ENCODE measurements at places on chromosomes 3 and 15. TPM values are rescaled to one million over a fixed set of nuclear protein-coding genes. Genes with fewer than 3 reads are reported as not detected.

The LYZL4 gene
- not detected for total RNA-seq

The ANKRD34C gene
- not detected for total RNA-seq

The SYNPR gene
- total RNA-seq = not detected

- H3K27me3 ChIP-seq = no peaks in the 10 kb centered on the region
- H3K4me3 ChIP-seq = no peak overlapping the region
- no peaks in the 10 kb centered on the region for H3K36me3 ChIP-seq
- no peak overlapping the region for H3K27ac ChIP-seq
- H3K4me1 ChIP-seq = no peaks in the 10 kb centered on the region
These were observed 74.1 kb downstream of the MME start for GRCh38 chr3:155154255-155154654.

GRCh38 chr3:20873235-20873634 lies 687.2 kb upstream of the SGO1 start:
- H3K4me3 ChIP-seq = no peak overlapping the region
- DNase-seq = no peak
- H3K4me1 ChIP-seq = no peaks in the 10 kb centered on the region
- no peak overlapping the region for H3K27ac ChIP-seq
- no peaks in the 10 kb centered on the region for H3K27me3 ChIP-seq

DNA sequence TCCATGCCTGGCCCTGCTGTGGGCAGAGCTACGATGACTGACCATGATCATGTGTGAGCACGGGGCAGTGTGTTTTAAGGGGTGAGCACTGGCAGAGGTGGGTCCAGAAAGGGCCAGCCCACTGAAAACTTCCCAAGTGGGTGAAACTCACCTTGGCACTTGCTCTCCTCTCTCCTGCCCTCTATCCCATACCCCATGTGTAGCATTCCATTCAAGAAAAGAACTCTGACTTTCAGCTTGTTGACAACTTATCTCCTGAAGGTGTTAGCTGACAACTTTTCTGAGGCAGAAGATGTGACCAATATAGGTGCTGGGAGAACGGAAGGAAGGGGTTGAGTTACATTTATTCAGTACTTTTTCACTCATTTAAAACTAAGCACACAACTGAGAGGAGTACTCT lies 305.2 kb downstream of the RORA start:
- no peaks in the 10 kb centered on the region for H3K36me3 ChIP-seq
- H3K27ac ChIP-seq = no peak overlapping the region
- DNase-seq = no peak
- no peaks in the 10 kb centered on the region for H3K4me1 ChIP-seq
- no peak overlapping the region for H3K4me3 ChIP-seq

GRCh38 chr15:65939901-65940617 lies 70.8 kb downstream of the RAB11A start:
- H3K27me3 ChIP-seq = no peaks in the 10 kb centered on the region
- H3K36me3 ChIP-seq = no peaks in the 10 kb centered on the region
- DNase-seq = no peak
- no peak overlapping the region for H3K4me3 ChIP-seq
- H3K27ac ChIP-seq = no peak overlapping the region

GRCh38 chr3:47542471-47543173 lies 29.1 kb upstream of the ELP6 start:
- no peaks in the 10 kb centered on the region for H3K4me1 ChIP-seq
- H3K27ac ChIP-seq = no peak overlapping the region
- H3K27me3 ChIP-seq = no peaks in the 10 kb centered on the region
- H3K4me3 ChIP-seq = no peak overlapping the region
- no peaks in the 10 kb centered on the region for H3K36me3 ChIP-seq
- no peak for DNase-seq

GRCh38 chr3:185613016-185613415 lies 26.9 kb downstream of the SENP2 start:
- H3K27ac ChIP-seq = no peak overlapping the region
- no peaks in the 10 kb centered on the region for H3K27me3 ChIP-seq
- no peak for DNase-seq
- H3K36me3 ChIP-seq = peaks cover 60% of the 10 kb centered on the region
- no peak overlapping the region for H3K4me3 ChIP-seq

GRCh38 chr15:49490966-49491365 lies 67.9 kb downstream of the FGF7 start:
- H3K4me3 ChIP-seq = no peak overlapping the region
- no peaks in the 10 kb centered on the region for H3K36me3 ChIP-seq
- DNase-seq = no peak
- no peaks in the 10 kb centered on the region for H3K4me1 ChIP-seq

GRCh38 chr3:156381253-156381652 lies 173.7 kb downstream of the SSR3 start:
- no peaks in the 10 kb centered on the region for H3K36me3 ChIP-seq
- no peaks in the 10 kb centered on the region for H3K4me1 ChIP-seq
- DNase-seq = no peak
- no peak overlapping the region for H3K4me3 ChIP-seq
- H3K27me3 ChIP-seq = no peaks in the 10 kb centered on the region
- no peak overlapping the region for H3K27ac ChIP-seq

GRCh38 chr15:71588746-71589145 lies 221.6 kb upstream of the NR2E3 start:
- H3K27ac ChIP-seq = no peak overlapping the region
- H3K4me3 ChIP-seq = no peak overlapping the region
- no peak for DNase-seq
- no peaks in the 10 kb centered on the region for H3K4me1 ChIP-seq
- H3K36me3 ChIP-seq = no peaks in the 10 kb centered on the region
- peaks cover 8% of the 10 kb centered on the region for H3K27me3 ChIP-seq

DNA sequence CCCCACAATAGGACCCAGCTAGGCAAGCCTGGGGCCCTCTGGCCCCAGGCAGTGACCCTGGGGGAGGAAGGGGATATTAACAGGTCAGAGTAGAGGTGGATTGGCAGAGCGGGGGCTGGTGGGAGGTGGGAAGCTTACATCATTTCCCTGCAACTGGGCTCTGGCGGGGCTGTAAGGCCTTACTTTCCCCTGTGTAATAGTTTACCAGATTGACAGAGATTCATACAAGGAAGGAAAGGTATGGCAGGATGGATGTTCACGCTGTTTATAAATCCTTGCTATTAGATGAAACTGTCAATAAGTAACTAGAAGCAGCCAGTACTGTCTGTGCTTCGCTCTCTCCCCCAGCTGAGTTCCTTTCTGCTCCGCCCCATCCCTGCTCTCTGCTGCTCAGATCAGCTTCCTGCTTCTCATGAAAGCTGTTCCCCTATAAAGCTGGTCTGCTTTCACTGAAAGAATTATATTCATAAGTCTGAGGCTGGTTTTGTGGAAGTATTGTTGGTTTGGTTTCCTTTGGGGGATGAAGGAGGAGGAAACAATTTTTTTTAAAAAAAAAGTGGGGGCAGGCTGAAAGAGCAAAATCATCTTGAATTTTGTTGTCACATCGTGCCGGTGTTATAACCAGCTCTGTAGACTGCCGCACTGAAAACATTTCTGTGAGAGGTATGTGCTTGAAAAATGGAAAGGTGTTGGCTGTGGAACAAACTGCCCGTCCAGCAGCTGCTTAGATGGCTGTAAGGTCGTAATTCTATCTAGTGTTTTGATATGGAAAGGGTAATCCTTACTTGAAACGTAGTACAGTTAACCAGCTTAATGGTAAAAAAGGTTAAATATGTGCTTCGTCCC lies 76.4 kb downstream of the BBX start:
- DNase-seq = peak; percentile 64
- H3K4me1 ChIP-seq = peaks cover 20% of the 10 kb centered on the region

DNA sequence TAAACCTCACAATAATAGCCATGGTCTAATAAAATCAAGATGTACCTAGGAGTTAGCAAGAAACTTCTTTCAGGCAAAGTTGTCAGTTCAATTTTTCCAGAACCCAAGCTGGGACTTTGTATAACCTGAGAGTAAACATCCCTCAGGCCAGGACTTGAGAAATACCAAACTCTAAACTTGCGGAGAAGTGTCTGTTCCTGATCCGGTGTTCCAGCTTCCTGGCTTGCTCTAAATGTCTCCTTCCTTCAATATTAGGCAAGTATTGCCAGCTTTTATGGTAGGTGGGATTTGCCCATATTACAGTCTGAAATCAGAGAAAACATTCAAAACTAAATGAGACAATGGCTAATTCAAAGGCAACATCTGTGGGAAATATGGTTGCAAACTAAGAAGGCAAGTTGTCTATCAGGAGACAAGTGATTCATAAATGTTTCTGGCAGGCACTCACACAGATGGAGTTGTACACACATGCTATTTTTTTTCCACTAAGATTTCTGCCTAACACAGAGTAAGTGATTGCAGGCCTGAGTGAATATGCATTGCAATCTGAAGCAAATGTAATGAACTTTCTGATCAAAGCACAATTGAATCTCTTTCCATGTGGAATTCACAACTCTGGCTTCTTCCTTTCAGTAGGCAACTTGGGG lies 88.3 kb upstream of the COL8A1 start:
- no peaks in the 10 kb centered on the region for H3K27me3 ChIP-seq
- H3K4me3 ChIP-seq = no peak overlapping the region
- H3K27ac ChIP-seq = no peak overlapping the region

GRCh38 chr3:177110895-177111294 lies 86.4 kb downstream of the TBL1XR1 start:
- no peaks in the 10 kb centered on the region for H3K36me3 ChIP-seq
- peaks cover 36% of the 10 kb centered on the region for H3K4me1 ChIP-seq
- DNase-seq = no peak
- H3K27me3 ChIP-seq = no peaks in the 10 kb centered on the region

GRCh38 chr3:189166321-189166720 lies 5.5 kb upstream of the TPRG1 start:
- no peak overlapping the region for H3K4me3 ChIP-seq
- H3K27ac ChIP-seq = no peak overlapping the region
- no peak for DNase-seq
- H3K27me3 ChIP-seq = no peaks in the 10 kb centered on the region
- H3K4me1 ChIP-seq = no peaks in the 10 kb centered on the region

- H3K36me3 ChIP-seq = peaks cover 10% of the 10 kb centered on the region
- H3K27ac ChIP-seq = no peak overlapping the region
- H3K27me3 ChIP-seq = no peaks in the 10 kb centered on the region
- no peak overlapping the region for H3K4me3 ChIP-seq
These were observed 24.0 kb upstream of the SPTBN5 start for GRCh38 chr15:41917767-41918430.

DNA sequence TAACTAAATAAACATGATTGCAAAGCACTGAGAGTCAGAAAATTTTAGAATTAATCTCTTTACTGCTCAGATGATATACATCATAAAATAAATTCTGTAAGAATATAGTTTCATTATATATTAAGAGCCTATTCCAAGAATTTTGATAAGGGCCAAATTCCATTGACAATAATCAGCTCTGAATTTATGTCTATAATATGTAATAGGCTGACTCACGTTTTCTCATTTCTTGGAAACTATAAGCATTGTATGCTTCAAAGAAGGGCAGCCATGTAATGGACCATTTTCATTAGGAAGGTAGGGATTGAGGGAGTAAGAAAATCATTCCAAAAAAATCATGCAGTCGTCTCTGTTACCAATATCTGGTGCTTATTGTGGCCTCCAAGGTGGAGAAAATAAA lies 315.9 kb downstream of the ZIC4 start:
- H3K27ac ChIP-seq = no peak overlapping the region
- no peaks in the 10 kb centered on the region for H3K4me1 ChIP-seq
- no peak for DNase-seq
- no peaks in the 10 kb centered on the region for H3K27me3 ChIP-seq

- peaks cover 8% of the 10 kb centered on the region for H3K4me1 ChIP-seq
- no peak overlapping the region for H3K27ac ChIP-seq
- no peaks in the 10 kb centered on the region for H3K36me3 ChIP-seq
- H3K4me3 ChIP-seq = no peak overlapping the region
These were observed 18.5 kb downstream of the RYK start for GRCh38 chr3:134232151-134232550.

DNA sequence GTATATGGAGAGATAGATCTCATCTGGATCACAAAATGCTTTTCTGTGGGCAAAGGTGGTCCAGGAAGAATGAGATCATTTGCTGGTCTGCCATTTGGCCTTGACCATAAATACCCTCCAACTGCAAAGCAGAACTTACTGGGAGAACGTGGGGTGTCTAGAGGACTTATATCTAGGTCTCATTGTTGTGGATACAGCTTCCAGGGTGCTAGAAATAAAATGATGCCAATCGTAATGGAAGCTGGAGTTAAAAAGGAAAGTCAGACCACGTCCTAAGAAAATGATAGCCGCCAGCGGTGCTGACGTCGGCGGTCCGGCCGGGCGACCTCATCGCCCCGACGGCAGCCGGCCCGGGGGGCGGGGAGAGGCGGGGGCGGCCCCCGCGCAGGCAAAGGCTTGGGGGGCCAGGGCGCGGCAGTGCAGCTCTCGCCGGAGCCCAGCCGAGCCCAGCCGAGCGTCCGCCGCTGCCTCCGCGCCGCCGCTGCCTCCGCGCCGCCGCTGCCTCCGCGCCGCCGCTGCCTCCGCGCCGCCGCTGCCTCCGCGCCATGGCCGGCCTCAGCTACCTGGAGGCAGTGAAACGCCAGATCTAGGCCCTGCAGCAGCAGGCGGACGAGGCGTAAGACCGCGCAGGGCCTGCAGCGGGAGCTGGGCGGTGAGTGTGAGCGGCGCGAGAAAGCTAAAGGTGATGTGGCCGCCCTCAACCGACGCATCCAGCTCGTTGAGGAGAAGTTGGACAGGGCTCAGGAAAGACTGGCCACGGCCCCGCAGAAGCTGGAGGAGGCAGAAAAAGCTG lies 89.5 kb downstream of the EOMES start:
- H3K27me3 ChIP-seq = no peaks in the 10 kb centered on the region
- peaks cover 3% of the 10 kb centered on the region for H3K4me1 ChIP-seq
- H3K36me3 ChIP-seq = no peaks in the 10 kb centered on the region
- peak overlapping the region; percentile 68 for H3K4me3 ChIP-seq
- H3K27ac ChIP-seq = peak overlapping the region; percentile 66

GRCh38 chr15:47932261-47932660 lies 188.5 kb upstream of the SLC24A5 start:
- no peak overlapping the region for H3K27ac ChIP-seq
- H3K36me3 ChIP-seq = no peaks in the 10 kb centered on the region
- H3K4me1 ChIP-seq = no peaks in the 10 kb centered on the region

All from T-cell (primary cell).